GM12878 (cell line): ENCODE measurements at places on chromosomes 4 and X.

DNA sequence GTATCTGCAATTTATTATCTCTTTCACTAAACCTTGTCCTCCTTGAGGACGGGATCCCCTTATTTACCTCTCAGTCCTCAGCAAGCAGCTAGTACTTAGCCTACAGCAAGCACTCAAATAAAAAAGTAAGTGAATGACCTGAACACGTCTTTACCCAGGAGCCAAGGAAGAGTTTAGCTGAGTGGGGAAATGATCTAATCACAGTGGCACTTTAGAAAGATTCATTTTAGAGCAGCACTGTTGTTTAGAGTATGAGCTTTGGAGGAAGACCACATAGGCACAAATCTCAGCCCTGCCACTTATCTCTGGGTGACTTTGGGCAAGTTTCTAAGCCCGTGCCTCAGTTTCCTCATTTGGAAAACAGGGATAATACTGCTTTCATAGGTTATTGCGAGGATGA is 2.7 kb downstream of the FAM120C start:
- no peak for DNase-seq

GRCh38 chr4:15364183-15364582 is 63.6 kb upstream of the C1QTNF7 start:
- no peak for DNase-seq

GRCh38 chrX:267771-268261 is 13.4 kb upstream of the PLCXD1 start:
- no peak for DNase-seq

GRCh38 chrX:131841496-131842437 is 181.3 kb upstream of the STK26 start:
- no peak for DNase-seq

DNA sequence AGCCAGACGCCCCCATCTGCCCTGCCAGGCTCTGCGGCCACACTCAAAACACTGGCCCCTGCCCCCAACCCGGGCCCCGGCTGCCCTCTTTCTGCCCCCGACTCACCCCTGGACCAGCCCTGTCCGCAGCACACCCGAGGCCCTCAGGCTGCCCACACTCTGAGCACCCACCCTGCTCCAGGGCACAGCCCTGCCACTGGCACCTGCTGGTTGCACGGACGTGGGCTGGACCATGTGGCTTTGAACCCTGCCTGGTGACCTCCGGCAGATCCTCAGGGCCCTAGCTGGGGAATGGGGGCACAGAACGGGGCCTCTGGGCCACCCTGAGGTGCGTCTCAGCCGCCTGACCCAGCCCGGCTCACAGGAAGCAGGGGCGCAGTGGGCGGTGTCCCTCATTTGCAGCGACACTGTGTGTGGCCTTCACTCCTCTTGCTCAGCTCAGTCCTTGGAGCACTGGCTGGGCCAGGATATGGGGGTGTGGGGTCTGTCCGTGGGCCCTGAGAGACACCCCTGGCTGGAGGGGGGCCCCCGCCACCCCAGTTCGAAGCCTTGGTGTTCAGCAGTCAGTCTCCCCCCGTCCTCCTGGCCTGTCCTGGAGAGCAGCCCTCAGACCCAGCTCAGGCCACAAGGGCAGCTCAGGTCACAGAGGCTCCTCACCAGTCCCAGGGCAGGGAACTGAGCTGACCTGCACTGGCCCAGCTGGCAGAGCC is 73.2 kb downstream of the FAM53A start:
- no peak for DNase-seq

DNA sequence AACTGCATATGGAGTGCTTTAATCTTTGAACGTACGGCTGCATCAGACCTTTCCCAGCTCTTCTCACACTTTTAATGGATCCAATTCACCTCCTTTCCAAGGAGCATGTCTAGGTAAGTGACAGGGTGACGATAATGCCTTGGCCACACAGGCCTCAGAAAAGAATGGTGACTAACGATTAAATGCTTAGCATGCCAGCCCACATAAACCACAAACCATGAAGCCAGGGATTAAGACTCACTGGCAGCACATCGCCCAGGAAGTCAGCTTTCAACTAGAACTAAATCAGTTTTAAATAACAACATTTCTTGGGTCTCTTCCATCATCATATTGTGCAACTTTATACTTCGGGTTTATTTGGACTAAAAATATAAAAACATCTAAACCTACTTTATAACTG is 28.7 kb downstream of the INPP4B start:
- DNase-seq = no peak

GRCh38 chr4:143667461-143667860 is 33.0 kb downstream of the FREM3 start:
- no peak for DNase-seq

DNA sequence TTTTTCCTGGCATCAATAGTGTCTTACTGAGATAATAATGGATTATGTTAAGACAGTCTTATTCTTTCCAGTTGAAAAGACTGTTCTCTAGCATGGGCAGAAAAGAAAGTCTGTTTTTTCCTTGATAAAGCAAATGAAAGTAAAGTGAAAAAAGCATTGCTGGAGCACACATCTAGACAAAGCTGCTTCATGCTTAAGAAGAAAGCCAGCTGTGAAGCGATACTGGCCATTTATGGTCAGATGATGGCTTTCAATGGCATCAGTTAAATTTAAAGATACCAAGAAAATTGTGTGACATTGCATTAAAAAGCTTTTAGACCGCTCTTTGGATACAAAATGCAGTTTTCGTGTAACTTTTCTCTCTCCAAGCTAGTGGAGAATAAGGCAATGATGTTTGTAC is 242.1 kb upstream of the TRAM1L1 start:
- no peak for DNase-seq

DNA sequence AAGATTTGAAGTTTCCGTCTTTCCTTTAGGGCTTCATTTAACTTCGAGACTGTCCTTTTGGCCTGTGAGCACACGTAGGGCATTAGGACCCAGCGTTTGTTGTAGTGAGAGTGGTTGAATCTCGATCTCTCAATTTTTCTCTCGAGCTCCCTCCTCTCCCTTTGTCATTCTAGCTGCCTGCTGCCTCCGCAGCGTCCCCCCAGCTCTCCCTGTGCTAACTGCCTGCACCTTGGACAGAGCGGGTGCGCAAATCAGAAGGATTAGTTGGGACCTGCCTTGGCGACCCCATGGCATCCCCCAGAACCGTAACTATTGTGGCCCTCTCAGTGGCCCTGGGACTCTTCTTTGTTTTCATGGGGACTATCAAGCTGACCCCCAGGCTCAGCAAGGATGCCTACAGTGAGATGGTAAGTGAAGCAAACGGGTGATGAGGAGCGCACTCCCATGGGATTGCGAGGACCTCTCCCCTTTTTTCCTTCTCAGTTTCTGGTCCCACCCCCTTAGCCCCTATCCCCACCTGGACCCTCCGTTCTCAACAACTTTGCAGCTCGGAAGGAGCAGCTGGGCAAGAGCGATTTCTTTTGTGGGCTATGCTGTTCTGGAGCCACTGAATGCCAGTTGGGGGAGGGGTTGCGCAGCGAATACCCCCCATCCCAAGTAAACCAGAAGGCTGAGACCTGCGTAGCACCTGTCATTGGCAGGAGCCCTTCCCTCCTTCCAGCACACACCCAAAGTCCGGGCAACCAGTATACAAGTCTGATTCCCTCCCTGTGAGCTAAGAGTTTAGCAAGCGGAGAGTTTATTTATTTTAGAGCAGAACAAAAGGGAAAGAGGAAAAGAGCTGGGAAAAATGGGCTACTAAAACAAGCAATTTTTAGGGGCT is at the start of gene TMEM35A:
Gene TMEM35A (plus strand): TSS at position 164 of the 883 bp plus-strand sequence. CDS start 124 bp downstream, at position 288.
- no peak for DNase-seq

GRCh38 chr4:56406151-56406550 is 18.9 kb upstream of the AASDH start:
- no peak for DNase-seq

DNA sequence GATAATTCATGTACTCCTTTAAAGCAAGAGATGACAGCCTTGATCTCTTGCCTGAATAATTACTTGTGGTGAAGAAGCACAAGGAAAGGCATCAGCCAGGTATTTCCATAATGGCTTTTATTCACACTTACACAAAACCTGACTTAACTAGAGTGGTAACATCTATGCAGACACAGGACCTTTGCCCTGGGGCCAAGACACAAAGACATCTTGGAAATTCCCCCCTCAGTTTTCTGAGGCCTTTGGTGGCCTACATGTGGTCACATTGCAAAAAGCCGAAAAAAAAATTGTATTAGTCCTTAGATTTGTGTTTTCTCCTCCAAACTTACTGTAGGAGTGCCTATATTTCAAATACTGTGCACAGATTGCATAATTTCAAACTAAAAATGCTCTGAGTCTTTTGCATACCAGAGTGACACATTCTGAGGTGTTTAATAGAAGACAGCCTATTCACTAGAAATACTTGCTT is 172.4 kb downstream of the PDGFC start:
- DNase-seq = no peak

- DNase-seq = no peak
Measured at GRCh38 chr4:113673450-113673849, 88.1 kb downstream of the CAMK2D start.

DNA sequence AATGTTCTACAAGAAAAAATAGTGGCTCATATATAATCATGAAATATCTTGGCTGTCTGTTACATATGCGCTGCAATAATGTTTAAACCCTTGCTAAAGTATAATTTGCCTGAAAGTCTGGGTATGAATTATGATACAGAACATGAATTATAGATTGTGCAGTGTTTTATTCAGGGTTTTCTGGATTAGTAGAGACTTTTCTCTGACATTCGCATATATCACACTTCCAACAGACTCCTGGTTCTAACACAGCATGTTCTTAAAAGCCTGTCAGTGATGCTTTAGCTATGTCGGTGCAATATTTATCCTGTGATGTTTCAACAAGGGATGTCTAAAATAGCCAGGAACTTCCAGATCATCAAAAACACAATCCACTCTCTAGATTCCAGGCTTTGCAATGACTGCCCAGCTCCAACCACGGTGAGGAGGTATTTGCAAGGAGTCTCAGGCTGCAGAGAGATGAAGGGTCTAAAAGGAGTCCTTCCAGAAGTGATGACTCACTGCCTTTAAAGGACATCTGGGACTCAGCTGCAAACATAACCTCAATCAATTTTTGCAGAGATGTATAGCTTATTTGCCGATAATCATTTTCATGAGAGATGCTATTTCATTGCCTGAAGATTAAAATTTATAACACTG is 69.4 kb downstream of the RWDD4 start:
- DNase-seq = no peak

DNA sequence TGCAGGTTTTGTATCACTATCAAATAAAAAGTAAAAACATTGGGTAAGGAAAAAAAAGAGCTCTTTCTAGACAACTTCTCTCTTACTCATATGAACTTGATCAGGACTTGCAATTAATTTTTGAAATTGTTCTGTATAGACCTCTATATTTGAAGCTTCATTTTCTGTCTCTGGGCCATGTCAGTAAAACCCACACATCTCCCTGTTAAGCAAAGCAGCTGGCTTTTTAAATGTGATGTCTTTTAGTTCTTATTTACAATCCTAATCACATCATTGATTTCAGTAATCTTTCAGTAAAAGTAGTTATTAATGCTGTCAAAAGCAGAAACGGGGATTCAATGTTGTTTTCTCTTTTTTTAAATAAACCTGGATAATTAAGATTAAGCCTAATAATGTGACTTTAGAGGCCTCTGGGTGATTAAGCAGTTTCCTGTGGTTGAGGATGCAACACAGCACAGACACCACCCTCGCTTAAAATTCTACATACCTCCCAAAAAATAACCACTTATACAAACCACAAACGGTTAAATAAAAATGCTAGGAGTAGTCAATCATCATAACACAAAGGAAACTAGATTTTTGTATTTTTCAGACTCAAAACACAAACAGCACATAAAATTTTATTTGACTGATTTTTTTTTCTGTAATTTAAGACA is 5.2 kb upstream of the PCDH10 start:
- DNase-seq = no peak

DNA sequence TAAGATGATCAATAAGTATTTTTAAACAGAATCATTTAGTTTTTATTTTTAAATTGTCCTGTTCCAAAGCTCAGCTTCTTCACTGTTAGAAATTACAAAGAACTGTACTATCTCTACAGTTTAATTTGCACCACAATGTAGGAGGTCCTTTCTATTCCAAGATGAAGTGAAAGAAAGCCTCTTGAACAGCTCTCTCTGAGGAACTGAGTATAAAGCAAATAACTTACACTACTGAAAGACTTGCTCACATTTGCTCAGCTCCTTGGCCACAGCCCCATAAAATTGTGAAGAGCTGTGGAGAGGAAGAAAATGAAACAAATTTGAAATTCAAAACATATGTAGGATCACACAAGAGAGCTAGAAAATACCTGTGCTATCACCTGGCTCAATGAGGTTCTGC is 68.6 kb downstream of the ENPEP start:
- DNase-seq = no peak

DNA sequence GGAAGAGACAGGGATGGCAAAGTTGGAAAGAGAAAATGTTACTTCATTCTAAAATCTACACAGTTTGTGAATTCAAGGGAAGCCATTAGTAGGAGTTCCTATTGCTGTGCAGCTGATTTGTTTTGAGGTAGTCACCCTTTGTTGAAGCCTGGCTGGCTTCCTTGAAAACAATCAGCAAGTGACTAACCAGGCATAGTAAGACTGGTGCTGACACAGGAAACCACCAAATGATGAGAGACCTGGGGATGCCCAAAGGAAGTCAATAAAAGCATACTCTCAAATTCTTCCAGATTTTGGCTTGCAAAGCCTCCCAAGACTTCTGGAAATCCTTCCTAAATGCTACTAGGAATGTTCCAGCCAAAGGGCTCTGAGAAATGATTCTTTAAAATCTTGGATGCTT is 23.9 kb upstream of the PRDM8 start:
- DNase-seq = no peak

- DNase-seq = no peak
Measured at GRCh38 chr4:151331276-151332042, 6.1 kb upstream of the SH3D19 start.

DNA sequence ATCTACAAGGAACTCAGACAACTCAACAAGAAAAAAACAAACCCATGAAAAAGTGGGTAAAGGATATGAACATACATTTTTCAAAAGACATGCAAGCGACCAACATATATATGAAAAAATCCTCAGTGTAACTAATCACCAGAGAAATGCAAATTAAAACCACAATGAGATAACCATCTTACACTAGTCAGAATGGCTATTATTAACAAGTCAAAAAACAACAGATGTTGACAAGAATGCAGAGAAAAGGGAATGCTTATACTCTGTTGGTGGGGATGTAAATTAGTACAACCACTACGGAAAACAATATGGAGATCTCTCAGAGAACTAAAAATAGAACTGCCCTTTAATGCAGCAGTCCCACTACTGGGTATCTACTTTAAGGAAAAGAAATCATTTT is 12.1 kb downstream of the NIPAL1 start:
- DNase-seq = no peak

GRCh38 chr4:182193311-182193710 is 49.9 kb upstream of the TENM3 start:
- no peak for DNase-seq

GRCh38 chrX:136778916-136779315 is 1.8 kb downstream of the ARHGEF6 start:
- DNase-seq = no peak

DNA sequence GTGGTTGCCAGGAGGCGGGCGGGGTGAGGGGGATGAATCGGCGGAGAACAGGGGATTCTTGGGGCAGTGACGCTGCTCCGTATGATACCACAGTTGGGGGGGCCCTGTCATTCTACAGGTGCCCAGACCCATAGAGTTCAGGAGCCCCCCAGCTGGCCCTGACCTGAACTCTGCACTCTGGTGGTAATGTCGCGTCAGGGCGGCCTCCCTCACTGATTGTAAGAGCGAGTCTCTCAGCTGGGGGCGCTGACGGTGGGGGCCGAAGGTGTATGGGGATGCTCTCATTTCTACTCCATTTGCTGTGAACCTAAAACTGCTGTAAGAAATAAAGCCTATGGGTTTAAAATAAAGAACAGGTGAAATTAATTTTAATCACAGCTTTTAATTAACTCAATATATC is 91.8 kb upstream of the PSAPL1 start:
- DNase-seq = no peak

GRCh38 chrX:83845397-83845796 is 15.5 kb upstream of the CYLC1 start:
- DNase-seq = no peak
